Anterior cingulate cortex (tissue), 58 donors: ENCODE measurements at places on chromosomes 3 and 15.

- DNase-seq: no peak
Observed at GRCh38 chr3:50470658-50471057, 32.8 kb downstream of the CACNA2D2 start.

GRCh38 chr15:81279621-81280485, 44.1 kb downstream of the STARD5 start:
- no peak for DNase-seq

DNA sequence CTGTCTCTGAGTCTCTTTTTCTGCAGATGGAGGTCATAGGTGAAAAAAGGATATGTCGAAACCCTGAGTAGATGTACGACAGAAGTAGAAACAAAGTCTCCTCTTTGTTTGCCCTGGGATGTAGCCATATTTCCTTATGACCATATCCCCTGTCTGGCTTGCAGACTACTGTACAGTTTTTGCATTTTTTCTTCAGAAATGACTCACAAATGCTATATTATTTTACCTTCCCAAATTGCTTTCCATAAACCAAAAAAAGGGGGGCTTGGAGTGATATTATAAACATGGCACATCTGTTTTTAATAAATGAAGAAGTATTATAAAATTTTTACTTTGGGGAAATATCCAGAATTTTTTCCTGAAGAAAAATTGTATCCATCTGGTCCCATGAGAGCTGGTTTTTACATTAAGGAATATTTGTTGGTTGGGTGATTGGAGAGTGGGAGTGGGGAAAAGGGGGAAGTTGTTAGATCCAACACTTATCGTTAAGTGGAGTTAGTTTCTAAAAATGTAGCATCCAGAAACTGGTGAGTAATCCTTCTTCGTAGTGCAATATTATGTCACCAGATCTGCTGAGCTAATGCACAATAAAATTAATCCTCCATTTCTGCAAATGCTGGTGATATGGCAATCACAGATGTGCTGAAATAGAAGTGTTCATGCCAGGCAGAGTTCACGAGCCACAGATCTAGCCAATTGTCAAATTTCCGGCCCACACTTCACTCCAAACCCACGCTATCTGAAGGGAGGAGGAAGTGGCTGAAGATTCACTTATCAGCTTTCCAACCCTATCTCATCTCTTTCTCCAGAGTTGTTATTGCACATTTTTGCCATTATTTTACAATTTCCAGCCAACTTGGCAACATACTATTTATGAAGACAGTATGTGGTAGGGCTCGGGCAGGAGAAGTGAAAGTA, 313.6 kb upstream of the ATP11B start:
- no peak for DNase-seq

DNA sequence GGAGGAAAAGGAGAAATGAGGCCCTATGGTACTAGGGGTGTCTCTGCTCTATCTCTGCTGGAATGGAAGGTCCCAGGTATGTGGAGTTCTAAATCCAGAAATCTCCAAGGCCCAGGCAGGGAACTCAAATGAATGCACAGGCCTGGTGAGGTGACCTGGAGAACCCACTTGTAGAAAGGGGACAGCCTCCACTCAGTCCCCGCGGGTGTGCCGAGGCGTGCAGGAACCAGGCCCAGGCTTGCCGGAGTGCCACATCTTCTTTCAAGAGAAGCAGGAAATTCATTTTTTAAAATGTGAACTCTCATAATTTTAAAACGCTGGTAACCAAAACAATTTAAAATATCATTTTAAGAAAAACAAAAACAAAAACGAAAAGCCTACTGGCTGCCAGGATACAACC, 32.2 kb upstream of the ADCY5 start:
- no peak for DNase-seq

GRCh38 chr3:118501152-118501551, 533.5 kb downstream of the IGSF11 start:
- no peak for DNase-seq

DNA sequence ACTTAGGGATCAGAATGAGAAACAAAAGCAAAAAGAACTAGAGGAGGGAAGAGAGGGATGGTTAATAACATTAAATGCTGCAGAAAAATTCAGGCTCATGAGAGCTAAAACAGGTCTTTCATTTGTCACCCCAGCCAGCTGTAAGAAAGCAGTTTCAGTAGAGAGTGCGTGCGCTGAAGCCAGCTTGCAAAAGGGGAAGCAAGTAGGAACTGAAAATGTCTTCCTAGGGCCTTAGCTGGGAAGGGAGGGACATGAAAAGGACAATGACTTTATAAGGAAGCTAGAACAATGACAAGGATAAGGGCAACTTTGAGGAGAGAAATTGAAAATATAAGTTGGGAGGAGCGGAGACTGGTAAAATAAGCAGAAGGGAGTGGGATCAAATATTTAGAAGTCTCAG, 3.1 kb downstream of the CIAO2A start:
- DNase-seq: no peak

DNA sequence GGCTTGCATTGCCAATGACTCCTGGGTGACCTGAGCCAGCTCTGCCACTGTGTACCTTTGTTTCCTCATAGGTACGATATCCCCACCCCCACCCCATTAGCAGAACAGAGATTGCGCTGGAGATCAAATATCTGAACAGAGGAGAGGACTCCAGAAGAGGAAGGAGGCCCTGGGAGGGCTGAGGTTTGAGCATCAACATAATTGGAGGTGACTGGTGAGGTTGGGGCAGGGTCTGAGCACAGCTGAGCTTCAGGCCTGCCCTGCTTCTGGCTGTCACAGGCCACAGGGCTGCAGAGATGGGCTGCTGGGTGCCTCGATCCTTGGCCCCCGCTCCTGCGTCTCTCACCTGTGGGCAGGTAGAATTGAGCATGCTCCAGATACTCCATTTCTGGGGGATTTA, 21.3 kb upstream of the CACNA2D2 start:
- DNase-seq: no peak

DNA sequence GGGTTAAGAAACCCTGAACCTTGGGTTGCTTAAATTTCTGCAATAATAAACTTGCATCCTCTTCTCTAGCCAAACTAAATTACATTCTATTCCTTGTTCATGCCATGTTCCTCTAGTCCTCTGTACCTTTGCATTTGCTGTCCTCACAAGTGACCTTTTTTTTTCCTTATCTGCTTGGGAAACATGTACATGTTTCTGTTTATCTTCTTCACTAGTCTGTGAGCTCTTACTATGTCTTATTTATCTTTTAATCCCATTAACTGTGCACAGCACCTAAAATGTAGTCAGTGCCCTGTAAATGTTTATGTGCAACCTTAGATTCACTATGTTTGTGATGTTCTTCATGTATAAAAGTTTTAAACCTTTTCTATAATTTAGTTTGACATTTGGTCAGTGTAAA, 61.9 kb downstream of the REC114 start:
- DNase-seq: no peak

GRCh38 chr15:63462088-63462487, 42.3 kb upstream of the USP3 start:
- no peak for DNase-seq
